ENCODE measurements at places on chromosomes 12 and 14.

DNA sequence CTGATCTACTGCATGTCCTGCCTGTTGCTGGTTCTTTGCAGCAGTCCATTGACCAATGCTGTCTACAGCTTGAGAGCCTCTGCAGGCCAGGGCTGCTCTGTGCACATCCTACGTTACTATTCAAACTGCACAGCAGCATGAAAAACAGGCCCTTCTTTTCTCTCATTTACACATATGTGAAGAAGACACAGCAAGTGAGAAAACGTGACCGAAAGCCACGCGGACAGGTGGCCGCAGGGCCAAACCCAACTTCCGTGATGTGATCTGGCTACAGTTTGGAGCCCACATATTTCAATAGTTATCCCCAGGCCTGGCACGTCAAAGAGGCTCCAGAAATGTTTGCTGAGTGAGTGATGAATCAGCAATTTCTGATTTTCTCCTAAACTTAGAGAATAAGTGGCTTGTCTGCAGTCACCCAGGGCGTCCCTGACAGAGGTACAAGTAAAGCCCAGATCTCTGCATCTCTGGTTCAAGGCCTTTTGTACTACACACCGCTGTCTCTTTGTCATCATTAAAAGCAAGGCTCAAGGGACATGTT lies 17.9 kb upstream of the TCL1B start:
- DNase-seq, result no peak

- no peak for DNase-seq
Measured at GRCh38 chr12:28870839-28871440, 278.1 kb upstream of the FAR2 start.

GRCh38 chr14:81594012-81594411 lies 60.4 kb upstream of the SEL1L start:
- DNase-seq, result peak; percentile 87

DNA sequence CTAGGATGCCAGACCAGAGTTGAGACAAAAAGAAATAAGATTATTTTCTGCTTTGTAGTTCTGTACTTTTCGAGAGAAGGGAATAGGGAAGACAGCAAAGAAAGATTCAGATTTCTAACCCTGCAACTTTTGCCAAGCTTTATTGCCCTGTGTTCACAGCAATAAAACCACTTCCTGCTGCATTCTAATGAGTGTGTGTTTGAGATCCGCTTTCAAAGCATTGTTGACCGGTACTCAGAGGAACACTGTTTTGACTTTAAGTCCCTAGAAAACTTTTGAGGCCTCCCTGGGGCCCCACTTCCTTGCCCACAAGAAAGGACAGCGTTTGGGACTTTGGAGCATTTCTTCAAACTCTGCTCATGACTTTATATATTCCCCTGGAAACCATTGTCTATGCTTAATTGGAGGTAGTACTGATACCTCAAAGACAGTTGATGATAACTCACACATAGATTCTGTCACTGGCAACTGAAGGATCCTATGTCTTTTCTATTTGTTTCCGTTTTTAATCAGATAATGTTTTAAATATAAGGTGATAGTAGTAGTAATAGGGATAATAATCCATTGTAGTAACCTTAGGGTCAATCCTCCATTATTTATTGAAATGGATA lies 1.3 kb downstream of the RNASE6 start:
- no peak for DNase-seq

DNA sequence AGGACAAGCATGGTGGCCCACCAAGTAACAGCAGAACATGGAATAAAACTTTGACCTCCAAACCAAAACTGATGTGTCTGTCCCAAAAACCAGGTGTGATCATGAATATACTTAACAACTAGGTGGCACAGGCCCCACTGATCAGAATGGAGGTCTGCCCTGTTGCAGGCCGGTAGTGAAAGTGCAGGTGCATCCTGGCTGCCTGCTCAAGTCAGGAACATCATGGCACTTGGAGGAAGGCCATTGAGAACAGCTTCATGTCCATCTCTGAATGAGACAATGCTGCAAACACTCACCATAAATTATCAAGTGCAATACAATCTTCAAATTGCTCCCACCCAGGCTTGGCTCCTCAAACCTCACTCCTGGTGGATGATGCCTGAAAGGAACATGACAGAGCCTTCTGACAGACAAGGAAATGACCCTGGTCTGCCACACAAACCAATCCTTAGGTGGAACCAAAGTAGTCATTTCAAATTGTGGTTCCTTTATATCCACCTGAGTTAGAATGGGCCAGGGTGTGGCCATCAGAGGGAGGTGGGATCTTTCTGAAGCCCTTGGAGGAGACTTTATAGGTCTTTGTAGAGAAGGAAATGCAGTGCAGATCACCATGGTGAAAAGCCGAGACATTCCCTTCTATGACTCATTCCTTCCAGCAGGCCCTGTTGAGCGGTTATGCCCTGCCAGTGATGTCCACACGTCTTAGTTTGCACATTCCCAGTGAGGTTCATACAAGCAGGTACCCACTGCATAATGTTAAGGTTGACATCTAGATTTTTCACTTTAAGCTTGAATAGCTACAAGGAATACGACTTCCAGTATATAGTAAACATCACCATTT lies 36.0 kb downstream of the EGLN3 start:
- no peak for DNase-seq

DNA sequence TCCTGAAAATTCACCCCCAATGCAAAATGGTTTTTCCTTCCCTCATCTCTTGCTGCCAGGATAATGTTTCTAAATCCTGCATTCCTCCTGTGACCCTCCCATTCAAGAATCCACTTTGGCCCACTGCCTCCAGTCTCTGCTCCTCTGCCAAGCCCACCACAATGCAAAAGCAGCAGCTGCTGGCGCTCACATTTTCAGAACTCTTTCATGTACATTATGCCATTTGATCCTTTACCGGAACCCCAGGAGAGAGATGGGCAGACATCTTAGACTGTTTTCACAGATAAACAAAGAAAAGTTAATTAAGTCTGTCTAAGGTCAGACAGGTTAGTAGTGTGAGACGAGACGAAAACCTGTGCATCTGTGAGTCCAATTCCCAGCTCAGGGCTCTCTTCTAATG lies 12.9 kb downstream of the LRIG3 start:
- DNase-seq, result no peak

DNA sequence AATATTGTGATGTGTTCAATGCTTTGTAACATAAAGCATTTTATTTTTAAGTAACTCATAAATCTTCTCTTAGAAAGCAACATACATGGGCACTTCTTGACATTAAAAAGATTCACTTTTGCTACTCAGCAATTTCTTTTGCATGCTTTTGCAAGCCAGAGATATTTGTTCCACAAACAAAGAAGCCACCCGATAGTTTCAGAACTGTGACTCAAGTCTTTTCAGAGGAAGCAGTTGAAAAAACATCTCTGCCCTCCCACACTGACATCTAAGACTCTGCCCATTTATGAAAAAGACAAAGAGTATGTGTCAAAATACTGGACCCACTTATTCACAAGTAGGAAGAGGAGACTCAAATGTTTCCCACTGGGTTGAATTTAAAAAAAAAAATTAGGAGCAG lies 7.5 kb downstream of the APPL2 start:
- DNase-seq, result no peak

All from NCI-H1694 (cell line).